Activated CD4-positive, alpha-beta T cell treated with anti-CD3 and anti-CD28 coated beads for 1 hour (primary cell): ENCODE measurements at places on chromosomes 11 and 22.

DNA sequence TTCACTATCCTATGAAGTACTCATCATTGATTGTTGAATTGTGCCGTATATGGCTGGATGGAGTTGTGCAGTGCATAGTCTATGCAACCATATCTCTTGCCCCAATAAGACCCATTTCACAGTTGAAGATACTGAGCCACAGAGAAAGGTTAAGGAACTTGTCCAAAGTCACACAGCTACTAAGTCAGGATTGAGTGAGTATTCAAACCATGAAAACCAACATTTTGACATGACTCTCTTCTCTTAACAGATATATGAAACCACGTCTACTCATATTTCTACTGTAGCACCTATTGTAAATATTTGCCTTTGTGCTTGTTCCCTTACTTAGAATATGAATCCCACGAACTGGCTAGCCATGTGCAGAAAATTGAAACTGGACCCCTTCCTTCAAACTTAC lies 58.1 kb downstream of the MAML2 start:
- no peak for DNase-seq

- DNase-seq: no peak
Measured at GRCh38 chr11:8038393-8038792, 42.6 kb upstream of the TUB start.

DNA sequence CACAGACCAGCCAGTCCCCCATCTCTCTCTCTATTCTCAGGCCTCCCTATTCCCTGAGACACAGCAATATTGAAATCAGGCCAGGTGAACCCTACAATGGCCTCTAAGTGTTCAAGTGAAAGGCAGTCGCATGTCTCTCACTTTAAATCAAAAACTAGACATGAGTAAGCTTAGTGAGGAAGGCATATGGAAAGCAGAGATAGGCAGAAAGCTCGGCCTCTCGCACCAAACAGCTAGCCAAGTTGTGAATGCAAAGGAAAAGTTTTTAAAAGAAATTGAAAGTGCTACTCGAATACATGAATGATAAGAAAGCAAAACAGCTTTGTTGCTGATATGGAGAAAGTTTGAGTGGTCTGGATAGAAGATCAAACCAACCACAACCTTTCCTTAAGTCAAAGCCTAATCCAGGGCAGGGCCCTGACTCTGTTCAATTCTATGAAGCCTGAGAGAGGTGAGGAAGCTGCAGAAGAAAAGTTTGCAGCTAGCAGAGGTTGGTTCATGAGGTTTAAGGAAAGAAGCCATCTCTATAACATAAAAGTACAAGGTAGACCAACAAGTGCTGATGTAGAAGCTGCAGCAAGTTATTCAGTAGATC lies 19.8 kb upstream of the MPZL2 start:
- no peak for DNase-seq

- no peak for DNase-seq
Measured at GRCh38 chr11:68342459-68343158, 30.2 kb downstream of the LRP5 start.

- no peak for DNase-seq
Measured at GRCh38 chr22:22700631-22701030, 56.2 kb downstream of the GGTLC2 start.
